ENCODE measurements at places on chromosomes 12 and 14.

DNA sequence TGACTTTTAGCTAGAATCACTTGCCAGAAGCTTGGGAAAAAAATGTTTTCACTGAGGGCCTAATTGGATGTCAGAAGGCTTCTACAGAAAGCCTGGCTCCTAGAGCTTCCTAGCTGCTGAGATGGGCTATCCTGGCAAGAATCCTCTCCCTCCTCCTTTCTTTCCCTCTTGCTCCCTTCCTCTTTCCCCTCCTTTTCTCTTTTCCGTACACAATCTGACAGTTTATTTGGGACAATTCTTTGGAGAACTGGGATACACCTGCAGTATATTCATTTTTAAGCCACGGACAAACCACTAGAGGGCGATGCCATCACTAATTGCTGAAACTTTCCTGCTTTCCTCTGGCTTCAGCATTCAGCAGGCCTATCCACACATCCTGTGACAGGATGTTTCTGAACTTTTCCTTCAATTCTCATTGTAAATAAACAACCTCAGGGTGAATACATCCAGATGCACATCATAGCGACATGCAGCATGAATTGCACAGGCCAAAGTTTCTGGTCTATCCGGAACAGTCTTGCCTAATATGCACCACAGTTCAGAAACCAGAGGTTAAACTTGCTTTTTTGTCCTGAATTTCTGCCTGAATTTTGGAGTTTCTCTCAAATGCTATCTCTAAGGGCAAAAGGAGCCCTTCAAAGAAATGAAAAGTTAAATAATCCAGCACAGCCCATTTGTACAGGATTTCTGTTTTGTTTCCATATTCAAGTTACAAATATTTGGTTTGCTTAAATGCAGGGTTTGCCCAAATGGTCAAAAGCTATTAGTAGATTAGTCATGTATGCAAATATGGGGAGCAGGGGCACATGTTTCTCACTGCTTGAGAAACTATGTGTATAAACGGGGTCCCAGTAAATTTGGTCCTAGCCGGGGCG is 142.8 kb downstream of the PAWR start:
- peak; percentile 79 for DNase-seq

- DNase-seq, result peak; percentile 8
Observed at GRCh38 chr12:92675092-92675865, 27.5 kb upstream of the PLEKHG7 start.

GRCh38 chr12:123939716-123940626 is 32.7 kb downstream of the CCDC92 start:
- no peak for DNase-seq

- no peak for DNase-seq
Observed at GRCh38 chr14:38629412-38629811, 373.5 kb upstream of the CLEC14A start.

- DNase-seq, result peak; percentile 14
Observed at GRCh38 chr14:39322807-39323206, 89.1 kb downstream of the MIA2 start.
